ENCODE measurements at places on chromosomes 1 and 21. TPM values are rescaled to one million over a fixed set of nuclear protein-coding genes. Genes with fewer than 3 reads are reported as not detected.

- DNase-seq = no peak
Observed at GRCh38 chr1:41474490-41475271, 9.8 kb downstream of the EDN2 start.

DNA sequence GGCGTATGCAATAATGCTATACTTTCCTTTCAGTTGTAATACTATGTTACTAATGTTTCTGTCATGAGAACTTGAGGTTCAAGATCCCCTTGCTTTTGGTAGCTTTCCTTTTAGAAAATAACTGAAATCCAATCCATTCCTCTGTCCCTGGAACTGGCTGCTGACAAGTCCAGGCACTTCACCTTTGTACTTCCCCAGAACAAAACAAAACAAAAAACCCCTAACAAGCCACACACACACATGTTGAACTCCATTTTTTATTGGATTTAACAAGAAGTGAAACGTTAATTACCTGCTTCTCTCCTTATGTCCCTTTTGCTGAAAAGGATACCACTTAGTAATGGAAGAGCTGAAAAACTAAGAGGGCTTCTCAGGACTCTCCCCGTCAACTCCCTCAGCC lies 26.1 kb upstream of the SDC3 start:
- DNase-seq = no peak

DNA sequence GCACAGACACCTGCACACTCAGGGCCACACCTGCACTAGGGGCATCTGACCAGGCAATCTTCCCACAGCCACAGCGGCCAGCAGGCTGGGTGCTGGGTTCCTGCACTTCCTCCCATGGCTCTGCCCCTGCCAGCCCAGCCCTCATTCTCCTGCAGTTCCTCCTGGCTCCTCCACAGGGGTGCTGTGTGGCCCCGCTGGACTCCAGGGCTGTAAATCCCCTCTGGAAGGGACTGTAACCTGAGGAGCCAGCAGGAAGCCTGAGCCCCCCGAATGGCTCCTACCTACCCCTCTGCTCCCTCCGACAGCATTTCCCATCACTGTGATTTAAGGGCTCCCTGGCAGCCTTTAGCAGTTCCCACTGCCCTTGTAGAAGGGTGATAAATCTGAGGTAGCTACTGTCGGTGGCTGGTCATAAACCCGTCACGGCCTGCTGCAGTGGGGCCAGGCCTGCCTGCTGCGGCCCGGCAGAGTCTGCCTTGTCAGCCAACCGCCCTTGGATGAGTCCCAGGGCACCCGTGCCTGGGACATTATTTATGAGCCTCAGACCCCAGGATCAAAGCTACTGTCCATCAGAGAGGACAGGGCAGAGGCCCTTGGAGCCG lies 8.8 kb downstream of the UBL4B start:
- no peak for DNase-seq

DNA sequence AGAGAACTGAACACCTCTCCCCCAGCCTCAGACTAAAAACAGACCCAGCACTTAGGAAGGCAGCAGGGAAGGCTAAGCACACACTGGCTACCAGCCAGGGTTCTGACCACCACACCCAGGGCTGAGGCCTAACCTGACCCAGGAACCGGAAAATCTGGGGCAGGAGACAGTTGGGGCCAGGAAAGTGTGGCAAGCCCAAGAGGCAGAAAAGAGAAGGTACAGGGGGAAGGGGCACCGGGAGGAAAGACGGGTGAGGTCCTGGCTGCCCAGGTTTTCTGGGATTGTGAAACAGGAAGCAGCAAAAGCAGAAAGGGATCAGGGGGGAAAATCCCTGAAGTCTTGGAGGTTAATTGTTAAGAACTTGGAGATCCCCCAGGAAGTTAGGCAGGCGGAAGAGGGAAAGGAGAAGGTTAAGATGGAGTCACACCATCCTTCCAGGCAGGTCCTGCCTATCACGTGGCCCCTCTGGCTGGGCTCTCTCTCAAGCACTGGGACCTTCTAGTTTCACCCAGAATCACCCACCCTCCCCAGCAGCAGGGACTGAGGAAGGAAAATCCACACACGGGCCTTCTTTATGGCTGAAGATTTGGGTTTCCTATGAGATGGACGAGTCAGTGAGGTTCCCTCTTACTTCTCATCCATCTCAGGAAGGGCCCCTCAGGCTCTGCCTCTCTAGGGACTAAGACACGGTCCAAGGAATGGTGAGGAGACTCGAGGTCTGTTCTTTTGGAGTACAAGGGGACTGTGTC lies 2.6 kb downstream of the HDGF start:
- no peak for DNase-seq

The MAP10 gene
- 0.52 TPM for total RNA-seq

The LHX8 gene
- not detected for total RNA-seq

The NUDT17 gene
- total RNA-seq = 4.3 TPM

DNA sequence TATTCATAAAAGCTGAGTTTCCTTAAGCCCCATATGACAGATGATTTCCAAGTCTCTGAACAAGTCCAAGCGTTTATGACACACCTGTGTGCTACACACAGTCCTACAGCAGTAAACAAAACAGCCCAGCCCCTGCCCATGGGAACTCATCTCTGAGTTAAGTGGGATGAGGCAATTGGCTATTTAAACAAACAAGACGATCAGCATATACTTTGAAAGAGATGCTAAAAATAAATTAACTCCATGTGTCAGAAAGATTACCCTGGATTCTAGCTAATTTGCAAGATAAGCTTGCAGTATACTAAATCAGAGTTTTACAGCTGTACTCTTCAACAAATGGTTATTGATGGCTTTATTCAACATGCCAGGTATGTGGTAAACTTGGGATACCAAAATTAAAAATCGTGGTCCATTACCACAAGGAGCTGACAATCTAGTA lies 7.0 kb downstream of the PSMG1 start:
- DNase-seq = no peak

The CDA gene
- total RNA-seq = not detected

DNA sequence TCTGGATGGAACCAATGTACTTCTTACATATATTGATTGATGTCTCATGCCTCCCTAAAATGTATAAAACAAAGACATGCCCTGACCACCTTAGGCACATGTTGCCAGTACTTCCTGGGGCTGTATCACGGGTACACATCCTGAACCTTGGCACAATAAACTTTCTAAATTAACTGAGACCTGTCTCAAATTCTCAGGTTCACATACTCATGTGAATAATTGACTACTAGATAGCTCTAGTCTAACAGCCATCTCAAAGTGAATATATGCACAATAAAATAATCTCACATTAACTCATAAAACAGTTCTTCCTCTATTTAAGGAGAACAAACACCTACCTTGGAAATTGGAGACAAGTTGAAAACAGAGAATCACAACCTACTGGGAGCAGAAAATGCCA lies 5.6 kb downstream of the DNAI4 start:
- no peak for DNase-seq

DNA sequence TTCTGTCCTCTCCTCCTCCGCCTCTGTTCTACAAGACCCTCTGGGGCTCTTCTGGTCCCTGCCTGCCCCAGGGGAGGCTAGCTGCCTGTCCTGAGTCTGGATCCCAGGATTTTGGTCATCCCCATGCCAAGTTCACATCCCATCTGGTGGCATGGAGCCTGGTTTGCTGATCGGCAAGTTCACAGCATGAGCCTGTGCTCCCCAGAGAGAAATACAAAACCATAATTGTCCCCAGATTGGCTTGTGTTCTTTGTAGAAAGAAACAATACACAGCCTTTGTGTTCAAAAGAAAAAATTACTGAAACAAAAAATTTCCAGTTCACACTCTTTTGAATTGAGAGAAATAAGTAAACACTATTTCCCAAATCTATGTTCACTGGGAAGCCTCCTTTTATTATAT lies 149.4 kb upstream of the ZC3H12A start:
- no peak for DNase-seq

The VSIG8 gene
- not detected for total RNA-seq

- peak; percentile 71 for DNase-seq
Observed at GRCh38 chr1:22296701-22297591, 154.0 kb upstream of the WNT4 start.

GRCh38 chr1:40450495-40451237 lies 390 bp downstream of the ZFP69B start:
- no peak for DNase-seq

- no peak for DNase-seq
Observed at GRCh38 chr1:22121421-22121911, 21.4 kb downstream of the WNT4 start.

The COL11A1 gene
- 592 TPM for total RNA-seq

- DNase-seq = no peak
Observed at GRCh38 chr1:231045286-231045685, 5.2 kb upstream of the FAM89A start.

GRCh38 chr1:213582976-213583567 lies 404.7 kb upstream of the PROX1 start:
- DNase-seq = no peak

The SPATA1 gene
- total RNA-seq = 2.3 TPM

DNA sequence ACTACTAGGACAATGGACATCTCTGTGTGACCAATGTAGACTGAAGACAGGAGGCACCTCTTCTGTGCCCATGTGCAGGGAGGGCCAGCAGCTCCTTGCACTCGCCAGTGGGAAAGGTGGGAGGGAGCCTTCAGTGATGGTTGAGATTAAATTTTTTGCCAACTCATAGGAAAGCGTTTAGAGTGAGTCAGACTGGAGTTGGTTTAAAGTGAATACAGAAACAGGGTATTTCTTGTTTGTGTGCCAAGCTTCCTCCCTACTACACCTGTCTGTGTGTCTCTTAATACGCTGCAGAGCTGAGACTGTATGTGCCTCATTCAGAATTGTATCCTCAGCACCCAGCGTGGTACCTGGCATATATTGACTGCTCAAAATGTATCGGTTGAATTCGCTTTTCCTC lies 13.5 kb upstream of the COL16A1 start:
- DNase-seq = no peak

DNA sequence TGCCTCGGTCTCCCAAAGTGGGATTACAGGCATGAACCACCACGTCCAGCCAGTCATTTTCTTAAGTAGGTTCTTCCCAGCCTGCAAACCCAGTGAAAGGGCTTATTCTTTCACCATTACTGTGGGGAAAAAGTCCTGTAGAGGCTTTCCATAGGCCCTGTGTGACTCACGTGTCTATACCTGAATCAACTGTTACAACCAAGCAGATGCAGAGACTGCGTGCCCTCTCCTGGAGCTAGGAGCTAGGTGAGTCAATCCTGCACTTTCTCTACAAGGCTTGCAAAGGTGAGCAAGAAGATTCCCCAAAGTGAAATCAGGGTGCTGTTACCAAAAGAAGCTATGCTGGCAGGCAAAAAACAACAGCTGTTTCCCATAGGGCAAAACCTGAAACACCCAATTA lies 13.8 kb upstream of the MPZL1 start:
- DNase-seq = peak; percentile 23

DNA sequence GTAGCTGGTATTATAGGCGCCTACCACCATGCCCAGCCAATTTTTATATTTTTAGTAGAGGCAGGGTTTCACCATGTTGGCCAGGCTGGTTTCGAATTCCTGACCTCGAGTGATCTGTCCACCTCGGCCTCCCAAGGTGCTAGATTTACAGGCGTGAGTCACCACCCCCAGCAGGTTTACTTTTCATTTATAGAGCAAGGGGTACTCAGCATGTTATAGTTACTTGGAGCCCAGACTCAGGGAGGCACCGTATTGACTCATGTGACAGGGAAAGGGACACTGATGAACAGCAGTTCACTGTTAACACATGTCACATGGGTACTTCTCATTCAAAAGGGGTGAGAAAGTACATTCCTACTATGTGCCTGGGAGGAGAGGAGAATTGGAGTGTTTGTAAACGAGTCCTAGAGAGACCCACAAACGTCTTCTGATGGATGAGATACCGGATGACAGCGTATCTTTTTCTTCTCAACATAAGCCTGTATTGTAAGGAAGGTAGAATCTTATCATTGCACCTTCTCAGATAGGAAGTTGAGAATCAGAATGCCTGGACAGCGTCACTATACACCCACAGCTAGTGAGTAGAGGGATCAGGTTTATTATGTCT lies 510.0 kb downstream of the USP25 start:
- DNase-seq = no peak

The PLA2G2A gene
- total RNA-seq = not detected

GRCh38 chr1:228944296-228944695 lies 209.0 kb downstream of the RHOU start:
- DNase-seq = no peak

GRCh38 chr1:17635811-17636210 lies 96.3 kb downstream of the ARHGEF10L start:
- DNase-seq = no peak

GRCh38 chr1:165895451-165895871 lies 68.0 kb downstream of the UCK2 start:
- no peak for DNase-seq

DNA sequence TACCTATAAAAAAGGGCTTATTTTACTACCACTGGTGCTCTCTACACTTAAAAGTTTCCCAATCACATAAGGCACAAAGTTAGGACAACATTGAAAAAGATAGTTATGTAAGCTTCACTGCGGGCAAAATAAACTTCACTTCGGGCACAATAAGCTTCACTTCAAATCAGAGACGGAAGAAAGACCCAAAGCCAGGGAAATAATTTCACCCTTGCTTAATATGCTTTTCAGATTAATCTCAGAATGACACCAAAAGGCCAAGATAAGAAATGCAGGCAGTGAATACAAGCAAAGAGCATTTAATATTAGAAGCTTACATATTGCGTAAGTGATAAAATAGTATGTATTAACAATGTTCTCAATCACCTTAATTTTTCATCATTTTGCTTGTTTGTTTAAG lies 444.2 kb downstream of the SETD4 start:
- DNase-seq = no peak

GRCh38 chr1:234782105-234782751 lies 172.2 kb upstream of the IRF2BP2 start:
- no peak for DNase-seq

The TNFRSF8 gene
- total RNA-seq = not detected

The KCNA2 gene
- total RNA-seq = 0.05 TPM

The CD2 gene
- total RNA-seq = not detected

- no peak for DNase-seq
Observed at GRCh38 chr1:16212251-16212961, at the start of gene ARHGEF19. ARHGEF19 (minus strand) TSS chr1:16212652; CDS start chr1:16209054, 3,598 bp downstream.

The ARHGAP30 gene
- not detected for total RNA-seq

DNA sequence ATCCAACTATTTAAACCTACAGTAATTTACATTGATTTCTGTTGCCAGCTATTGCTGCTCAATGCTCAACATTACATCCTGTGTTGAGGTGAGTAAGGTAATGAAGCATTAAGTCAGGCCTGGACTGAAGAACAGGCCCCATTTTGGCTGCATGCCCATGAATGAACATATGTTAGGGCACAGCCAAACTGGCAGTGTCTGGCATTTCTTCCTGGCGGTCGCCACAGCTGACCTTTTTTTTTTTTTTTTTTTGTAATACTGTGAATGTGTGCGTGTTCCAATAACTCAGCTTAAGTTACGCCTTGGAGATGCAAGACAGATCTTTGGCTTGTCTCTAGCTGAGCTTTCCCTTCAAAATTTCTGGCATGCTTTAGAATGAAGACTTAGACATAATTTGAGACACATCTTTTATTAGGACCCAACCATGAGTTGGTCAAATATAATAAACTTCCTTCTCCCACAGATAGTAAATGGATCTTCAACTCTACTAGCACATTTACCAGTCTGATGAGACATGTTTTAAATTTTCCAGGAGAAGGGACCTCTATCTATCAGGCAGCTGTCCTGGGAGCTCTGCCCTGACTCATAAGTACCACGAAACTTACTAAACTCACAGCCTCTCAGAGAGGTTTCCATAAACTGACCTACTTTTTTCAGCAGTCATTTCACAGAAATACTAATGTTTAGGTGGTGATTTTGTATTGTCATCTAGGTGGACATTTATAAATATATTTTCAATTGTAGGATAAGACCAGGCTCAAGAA lies 341.1 kb upstream of the RUNX1 start:
- DNase-seq = no peak

The GBP6 gene
- total RNA-seq = not detected

- DNase-seq = no peak
Observed at GRCh38 chr21:17371450-17371849, 141.4 kb upstream of the CXADR start.

The LCE1E gene
- total RNA-seq = not detected

The ARMH1 gene
- total RNA-seq = 2.7 TPM

The AGL gene
- total RNA-seq = 14.3 TPM

All from osteocyte (in vitro differentiated cells).